ENCODE measurements at places on chromosomes 7 and 10.
A peak's percentile ranks its signal among the peaks of the same experiment; 100 is the strongest.

GRCh38 chr7:82566752-82567151, 123.2 kb upstream of the CACNA2D1 start:
- no peak for DNase-seq

- no peak for DNase-seq
Observed at GRCh38 chr10:130218181-130218641, 82.0 kb downstream of the GLRX3 start.

GRCh38 chr10:27771231-27771630, 25.6 kb upstream of the MKX start:
- DNase-seq = no peak

- DNase-seq = no peak
Observed at GRCh38 chr10:2137549-2138174, 400.3 kb upstream of the ADARB2 start.

DNA sequence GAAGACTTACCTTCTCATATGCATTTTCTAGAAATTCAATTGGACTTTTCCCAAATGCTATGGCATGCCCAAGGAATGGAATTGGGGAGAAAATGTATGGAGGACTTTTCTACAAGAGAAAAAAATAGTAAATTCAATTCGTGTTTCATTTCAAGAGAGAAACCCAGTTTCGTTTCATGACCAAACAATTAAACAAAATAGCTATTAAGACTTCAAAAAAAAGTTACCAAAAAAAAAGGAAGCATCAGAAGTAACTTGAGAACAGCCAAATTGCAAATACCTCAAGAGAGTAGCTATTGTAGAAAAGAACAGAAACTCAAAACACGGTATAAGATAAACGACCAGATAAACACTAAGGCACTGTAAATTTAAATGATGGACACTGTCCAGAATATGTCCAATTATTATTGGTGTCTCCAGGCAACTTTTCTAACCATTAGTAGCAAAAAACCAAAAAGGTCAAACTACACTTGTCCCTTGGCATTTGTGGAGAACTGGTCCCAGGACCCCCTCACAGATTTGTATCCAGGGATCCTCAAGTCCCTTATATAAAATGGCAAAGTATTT, 2.4 kb downstream of the CYP51A1 start:
- no peak for DNase-seq

DNA sequence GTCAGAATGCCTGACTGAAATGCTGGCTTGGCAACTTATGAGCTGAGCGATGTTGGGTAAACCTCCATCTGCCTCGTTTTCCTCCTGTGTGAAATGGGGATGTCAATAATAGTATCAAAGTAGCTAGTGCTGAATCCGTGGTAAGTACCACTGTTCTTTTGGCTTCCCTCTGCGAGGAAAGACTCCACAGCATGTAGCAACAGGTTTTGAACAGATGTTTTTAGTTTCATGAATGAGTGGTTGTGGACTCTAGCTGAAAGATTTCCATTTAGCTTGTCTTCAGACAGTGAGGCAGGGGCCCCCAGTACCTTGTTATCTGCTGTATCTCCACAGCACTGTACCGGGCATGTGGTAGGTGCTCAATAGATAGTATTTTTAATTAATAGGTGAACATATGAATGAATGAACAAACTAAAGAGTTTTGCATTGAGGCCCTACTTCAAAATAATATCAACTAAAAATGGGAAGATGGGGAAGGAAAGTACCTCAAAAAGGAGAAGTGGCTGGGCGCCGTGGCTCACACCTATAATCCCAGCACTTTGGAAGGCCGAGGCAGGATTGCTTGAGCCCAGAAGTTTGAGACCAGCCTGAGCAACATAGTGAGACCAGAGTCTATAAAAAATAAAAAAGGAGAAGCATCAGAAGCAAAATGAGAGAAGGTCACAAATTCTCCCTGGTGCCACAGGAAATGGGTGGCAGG, 5.6 kb upstream of the DLG5 start:
- DNase-seq = no peak

GRCh38 chr10:102300278-102300843, 55.0 kb downstream of the GBF1 start:
- DNase-seq = no peak

DNA sequence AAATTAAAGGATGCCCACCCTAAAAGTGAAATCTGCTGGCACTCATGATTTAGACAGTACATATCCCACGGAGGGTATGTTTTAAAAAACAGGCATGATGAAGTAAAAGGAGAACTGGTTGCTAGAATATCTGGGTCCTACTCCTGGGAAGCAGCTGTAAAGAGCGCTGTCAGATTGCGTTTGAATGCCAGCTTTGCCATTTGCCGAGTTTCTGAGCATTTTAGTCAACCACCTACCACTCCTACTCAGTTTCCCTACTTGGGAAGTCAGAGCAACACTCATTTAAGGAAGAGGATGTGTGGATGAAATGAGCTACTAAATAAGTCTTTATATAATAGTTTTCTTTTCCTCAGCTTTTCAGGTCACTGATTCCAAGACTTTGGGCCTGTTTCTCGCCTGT, 1.1 kb upstream of the UMAD1 start:
- no peak for DNase-seq

DNA sequence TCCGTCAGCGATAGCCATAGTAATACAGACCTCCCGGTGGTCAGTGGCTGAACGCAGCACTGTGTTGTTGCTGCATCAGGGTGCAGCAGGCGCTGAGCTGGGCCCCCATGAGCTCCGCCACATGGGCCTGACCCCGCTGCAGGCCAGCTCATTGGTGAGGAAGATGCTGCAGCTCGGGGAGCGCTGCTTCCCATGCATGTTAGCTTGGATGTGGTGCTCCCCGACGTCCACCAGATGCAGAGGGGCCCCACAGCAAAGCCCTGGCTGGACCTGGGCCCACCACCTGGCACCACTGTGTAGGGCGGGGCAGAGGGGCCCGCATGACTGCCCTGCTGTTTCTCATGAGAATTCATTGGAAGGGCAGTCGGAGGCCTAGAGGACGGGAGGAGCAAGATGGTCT, 50.8 kb downstream of the WDR37 start:
- DNase-seq = no peak

DNA sequence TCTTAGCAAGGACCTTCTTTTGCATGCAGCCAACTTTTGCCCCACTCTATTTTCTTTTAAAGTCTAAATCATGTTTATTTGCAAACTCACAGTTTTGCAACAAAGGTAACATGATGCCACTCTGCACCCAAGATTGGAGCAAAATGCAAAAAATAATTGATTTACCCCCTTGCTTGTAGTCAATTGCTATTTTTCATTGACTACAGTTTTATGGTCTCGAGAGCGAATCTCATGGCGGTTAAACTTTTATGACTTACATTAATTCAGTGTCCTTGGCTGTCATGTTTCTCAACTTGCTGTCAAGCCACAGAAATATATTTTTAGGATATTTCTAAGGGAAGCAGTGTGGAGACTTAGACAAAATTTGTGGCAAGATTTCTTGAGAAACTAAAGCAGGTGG, 110.0 kb upstream of the JCAD start:
- no peak for DNase-seq

DNA sequence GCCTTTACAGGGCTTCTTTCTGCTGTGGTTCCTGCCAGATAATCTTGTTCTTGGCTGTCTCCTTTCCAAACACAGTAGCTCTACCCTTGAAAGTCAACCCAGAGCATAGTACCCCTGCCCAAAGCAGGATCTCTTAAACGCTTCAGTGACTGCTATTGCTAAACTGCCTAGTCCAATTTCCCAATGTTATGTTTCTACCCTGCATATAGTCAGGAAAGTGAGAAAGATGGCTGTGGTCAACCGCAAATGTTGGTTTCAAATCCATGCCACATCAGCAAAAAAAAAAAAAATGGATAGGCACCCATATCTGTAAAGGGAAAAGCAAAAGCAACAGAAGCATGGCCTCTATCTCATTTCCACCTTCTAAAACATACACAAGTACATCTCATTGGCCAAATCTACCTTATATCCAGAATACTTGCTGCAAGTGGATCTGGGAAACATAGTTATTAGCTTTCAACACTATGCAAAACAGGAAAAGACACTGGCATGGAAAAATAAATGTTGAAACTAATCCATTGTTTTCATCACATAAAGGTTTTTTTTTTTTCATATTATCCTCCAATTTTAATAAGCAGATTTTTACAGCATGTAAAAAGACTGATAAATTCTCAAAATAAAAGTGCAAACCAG, 59.8 kb downstream of the DNAJC1 start:
- DNase-seq = no peak

DNA sequence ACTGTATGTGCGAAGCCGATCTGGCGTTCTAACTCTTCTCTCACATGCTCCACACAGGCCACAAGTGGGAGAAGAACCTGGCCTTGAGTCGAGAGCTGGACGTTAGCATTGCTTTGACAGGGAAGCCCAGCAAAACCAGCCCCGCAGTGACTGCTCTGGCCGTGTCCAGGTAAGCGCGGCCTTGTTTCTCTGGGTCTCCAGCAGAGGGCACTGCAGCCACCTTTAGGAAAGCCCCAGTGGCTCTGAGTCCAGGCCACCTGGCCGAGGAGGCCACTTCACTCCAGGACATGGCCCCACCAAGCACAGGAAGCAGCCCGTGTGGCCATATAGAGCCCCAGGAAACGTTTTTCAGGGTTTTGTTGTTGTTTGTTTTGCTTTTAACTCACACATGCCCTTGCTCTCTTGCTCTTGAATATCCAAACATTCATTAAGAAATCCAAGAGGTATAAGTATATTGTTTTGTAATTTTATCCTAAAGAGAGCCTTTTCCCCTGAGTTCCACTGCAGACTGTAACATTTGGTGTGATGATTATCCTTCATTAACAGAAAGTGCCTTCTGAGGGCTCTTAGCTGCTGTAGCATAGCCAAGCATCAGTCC, 41.8 kb upstream of the LRRC18 start:
- DNase-seq = peak; percentile 16

DNA sequence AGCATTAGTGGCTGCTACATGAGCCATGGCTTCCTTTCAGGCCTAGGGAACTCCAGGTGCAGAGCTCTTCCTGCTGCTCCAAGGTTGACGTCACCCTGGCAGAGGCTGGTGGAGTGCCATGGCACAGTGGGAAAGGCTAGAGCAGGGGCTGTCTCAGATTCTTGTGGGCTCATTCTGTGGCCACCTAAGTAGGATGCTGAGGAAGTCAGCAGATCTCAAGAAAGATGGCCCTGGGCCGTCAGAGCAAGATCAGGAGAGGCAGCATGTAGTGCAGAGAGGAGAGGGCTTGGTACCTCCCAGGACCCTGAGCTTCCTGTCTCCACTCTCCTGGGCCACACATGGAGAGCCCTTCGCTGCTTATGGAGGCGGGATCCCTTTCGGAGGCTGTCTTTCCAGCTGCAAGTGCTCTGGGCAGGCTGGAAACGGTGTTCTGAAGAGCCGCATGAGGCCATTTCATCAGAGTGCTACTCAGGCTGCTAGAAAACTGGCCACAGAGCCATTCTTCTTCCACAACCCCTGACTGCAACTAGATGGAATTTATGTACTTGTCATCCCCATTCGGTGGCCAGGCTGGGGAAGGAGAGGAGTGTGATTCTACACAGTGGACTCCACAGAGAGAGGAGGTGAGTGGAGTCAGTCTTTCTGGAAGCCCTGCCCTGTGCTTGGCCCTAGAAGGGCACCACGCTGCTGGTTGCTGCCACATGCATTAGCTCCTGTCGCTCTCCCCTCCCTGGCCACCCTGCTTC, 304.2 kb downstream of the RPS24 start:
- no peak for DNase-seq

GRCh38 chr7:28481091-28481926, 69.0 kb downstream of the CREB5 start:
- DNase-seq = peak; percentile 58

DNA sequence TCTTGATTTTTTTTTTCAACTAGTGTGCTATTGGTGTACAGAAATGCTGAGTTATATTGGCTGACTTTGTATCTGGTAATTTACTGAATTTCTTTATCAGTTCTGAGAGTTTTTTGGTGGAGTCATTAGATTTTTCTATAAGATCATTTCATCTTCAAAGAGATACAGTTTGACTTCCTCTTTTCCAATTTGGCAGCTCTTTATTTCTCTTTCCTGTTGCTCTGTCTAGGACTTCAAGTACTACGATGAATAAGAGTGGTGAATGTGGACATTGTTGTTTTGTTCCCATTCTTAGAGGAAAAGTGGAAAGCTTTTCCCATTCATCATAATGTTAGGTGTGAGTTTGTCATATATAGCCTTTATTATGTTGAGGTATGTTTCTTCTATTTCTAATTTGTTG, 50.2 kb downstream of the LOXL4 start:
- DNase-seq = no peak

- DNase-seq = no peak
Observed at GRCh38 chr7:129958643-129959470, 6.1 kb upstream of the UBE2H start.

GRCh38 chr7:27804139-27804538, 64.2 kb downstream of the TAX1BP1 start:
- no peak for DNase-seq

GRCh38 chr7:36217211-36217960, 64.3 kb downstream of the EEPD1 start:
- DNase-seq = no peak

- DNase-seq = no peak
Observed at GRCh38 chr10:130497056-130498010, 361.1 kb downstream of the GLRX3 start.

GRCh38 chr10:33536508-33536907, 202.0 kb upstream of the NRP1 start:
- no peak for DNase-seq

DNA sequence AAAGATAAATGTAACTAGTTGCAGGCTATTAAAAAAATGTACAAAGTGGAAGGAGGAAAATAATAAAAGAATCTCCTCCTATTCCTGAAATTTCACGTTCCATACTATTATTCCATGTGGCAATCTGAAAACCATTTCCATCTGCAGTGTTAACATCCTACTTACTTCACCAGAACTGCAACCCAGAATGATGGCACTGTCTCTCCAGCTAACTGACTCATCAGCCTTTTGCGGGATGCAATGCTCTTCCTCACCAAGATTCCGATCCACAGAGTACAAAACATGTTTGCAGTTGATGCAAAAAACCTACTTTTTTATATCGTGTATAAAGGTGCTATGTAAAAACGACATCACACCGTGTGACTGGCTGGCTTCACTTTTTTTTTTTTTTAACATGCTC, 50.8 kb downstream of the ESYT2 start:
- peak; percentile 18 for DNase-seq

- DNase-seq = no peak
Observed at GRCh38 chr10:47349941-47350371, 1.8 kb downstream of the RBP3 start.

GRCh38 chr10:112756235-112756527, 193.9 kb upstream of the TCF7L2 start:
- no peak for DNase-seq

Measured in fibroblast of the conjunctiva (primary cell).